ENCODE measurements at places on chromosomes 7 and 10. TPM values are rescaled to one million over a fixed set of nuclear protein-coding genes. Genes with fewer than 3 reads are reported as not detected.

- DNase-seq = peak; percentile 64
Measured at GRCh38 chr7:14047709-14048399, 58.4 kb upstream of the ETV1 start.

Gene GHITM
- total RNA-seq = 82.3 TPM

Gene NEUROD6
- not detected for total RNA-seq

GRCh38 chr7:127066974-127067373, 185.8 kb downstream of the GRM8 start:
- DNase-seq = peak; percentile 52

DNA sequence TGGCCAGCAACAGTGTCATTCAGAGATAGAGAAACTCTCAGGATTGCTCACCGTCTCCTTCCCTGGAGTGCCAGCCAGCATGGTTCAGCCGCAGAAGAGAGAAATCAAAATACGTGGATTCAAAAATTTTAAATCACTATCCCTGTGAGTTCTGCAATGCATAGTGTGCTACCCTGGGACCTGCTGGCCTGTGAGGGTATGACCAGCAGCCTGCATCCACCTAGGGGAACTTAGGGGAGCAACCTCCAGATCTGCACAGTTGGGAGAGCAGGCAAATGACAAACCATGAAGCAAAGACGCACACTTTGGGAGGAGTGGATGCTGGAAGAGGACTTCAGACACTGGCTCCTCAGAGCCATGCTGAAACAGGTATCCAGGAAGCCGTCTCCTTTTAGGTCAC, 639.3 kb downstream of the TNS3 start:
- no peak for DNase-seq

- no peak for DNase-seq
Measured at GRCh38 chr10:15335508-15335907, 35.6 kb downstream of the FAM171A1 start.

Gene SLC26A4
- total RNA-seq = 0.19 TPM

DNA sequence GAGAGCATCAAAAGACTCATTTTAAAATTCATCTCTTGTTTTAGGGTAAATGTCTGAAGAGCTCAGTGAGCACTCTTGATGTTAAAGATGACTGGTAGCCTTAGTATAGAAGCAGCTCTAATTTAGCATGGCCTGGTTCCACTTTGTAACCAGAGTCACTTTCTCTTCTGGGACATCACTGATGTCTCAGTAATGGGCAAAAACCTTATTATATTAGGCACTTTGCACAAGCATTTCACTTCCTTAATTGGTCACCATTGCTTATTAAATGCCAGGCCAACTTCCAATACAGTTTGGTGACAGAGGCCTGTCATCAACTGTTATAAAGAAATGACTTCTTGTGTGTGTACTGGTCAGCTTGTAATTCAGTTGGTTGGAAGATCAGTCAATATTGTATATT, 53.0 kb downstream of the STEAP1B start:
- DNase-seq = peak; percentile 86

Gene NPTX2
- not detected for total RNA-seq

- DNase-seq = no peak
Measured at GRCh38 chr10:114027041-114027394, 16.6 kb upstream of the ADRB1 start.

- no peak for DNase-seq
Measured at GRCh38 chr10:75776738-75777504, 345.5 kb downstream of the LRMDA start.

Gene NOM1
- 25.0 TPM for total RNA-seq

- no peak for DNase-seq
Measured at GRCh38 chr10:110546077-110546476, 21.4 kb upstream of the SMC3 start.

DNA sequence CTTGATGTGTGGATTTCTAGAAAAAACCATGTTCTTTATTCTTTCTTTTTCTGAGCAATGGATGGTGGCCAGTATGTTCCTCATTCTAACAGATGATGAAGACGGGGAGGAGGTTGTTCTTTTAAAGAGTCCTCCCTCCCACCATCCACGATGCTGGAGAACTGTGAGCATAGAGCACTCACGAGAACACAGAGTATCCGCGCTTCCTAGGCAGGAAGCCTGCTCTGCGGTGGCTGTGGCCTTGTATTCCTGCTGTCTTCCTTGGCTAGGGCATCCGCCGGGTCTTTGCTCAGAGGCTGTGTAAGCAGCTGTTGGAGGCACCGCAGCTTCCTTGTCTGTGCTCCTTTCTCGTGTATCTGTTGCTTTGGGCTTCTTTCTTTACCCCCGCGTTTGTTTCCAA, 214.2 kb downstream of the CCDC3 start:
- no peak for DNase-seq

DNA sequence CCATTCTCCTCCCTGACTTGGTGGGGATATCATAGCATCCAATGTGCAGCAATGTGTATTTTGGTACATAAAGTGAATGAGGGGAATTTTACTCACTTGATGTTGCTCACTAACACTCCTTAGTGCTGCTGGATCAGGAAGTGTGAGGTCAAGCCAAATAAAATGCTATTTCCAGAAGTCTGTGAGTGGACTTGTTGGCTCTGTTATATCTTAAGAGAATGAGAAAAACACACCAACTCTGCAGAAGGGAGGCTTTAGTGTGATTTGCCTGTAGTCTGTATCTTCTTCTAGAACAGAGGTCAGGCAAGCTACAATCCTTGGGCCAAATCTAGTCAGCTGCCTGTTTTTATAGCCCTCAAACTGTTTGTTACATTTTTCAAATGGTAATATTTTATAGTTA, 154.3 kb downstream of the POLR1F start:
- DNase-seq = no peak

- no peak for DNase-seq
Measured at GRCh38 chr10:111968647-111969046, 214.9 kb downstream of the GPAM start.

DNA sequence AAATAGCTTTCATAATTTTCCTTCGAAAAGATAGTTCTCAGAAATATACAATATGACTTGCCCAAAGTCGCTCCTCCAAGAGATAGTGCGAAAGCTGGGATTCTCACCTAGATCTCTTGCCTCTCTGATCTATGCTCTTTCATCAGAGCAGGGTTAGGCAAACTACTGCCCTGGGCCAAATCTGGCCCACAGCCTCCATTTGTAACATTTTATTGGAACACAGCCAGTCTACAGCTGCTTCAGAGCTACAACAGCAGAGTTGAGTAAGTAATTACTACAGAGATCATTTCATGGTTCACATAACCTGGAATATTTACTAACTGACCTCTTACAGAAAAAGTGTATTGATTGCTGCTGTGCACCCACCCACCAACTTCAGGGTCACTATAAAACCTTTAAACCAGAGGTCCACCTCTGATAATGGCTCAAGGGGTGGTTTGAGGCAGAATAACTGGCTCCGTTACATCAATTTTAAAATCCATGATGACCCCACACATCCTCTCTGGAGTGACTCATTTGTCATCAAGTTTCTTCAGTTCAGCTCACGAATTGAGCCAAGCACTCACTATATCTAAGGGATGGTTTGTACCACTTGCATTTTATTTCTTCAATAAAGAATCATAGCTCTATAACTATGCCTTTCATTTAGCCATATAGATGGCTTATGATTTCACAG, 1019.0 kb downstream of the XPNPEP1 start:
- DNase-seq = no peak

- DNase-seq = no peak
Measured at GRCh38 chr7:78218051-78218450, 419.5 kb downstream of the PHTF2 start.

DNA sequence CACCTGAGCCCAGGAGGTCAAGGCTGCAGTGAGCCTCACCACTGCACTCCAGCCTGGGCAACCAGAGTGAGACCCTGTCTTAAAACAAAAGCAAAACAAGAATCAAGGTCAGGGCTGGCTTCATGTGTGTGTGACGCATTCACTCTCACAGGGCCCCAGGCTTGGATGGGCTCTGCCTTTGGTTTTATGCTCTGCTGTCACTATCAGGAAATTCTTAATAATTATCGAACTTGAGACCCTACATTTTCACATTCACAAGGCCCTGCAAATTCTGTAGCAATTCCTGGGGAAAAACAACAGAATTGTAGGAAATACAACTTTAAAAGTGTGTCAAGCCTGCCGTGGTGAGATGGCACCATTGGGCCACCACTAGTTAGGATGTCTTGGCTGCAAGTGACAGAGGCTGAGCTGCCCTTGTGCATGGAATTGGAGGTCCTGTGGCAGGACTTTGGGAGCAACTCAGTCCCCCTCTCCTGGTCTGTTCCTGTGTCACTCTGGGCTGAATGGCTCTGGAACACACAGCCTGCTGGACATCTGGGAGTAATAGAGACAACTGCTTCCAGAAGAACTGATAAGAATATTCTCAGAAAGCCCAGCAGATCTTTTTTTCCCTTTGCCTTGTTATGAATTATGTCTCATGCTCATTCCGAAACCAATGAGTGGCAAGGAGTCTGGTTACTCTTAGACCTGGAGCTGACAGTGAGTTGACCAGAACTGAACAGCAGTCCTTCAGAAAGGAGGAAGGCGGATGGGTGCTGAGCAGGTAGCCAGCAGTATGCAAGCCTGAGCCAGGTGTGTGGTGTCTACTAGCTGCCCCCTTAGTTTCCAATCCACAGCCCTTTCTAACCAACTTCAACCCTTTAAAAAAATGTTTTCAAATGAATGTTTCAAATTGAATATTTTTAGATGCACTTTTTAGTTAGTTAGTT, 3.6 kb downstream of the UBE2D4 start:
- no peak for DNase-seq

Gene LMBR1
- total RNA-seq = 123 TPM

- peak; percentile 91 for DNase-seq
Measured at GRCh38 chr10:124719213-124719851, 24.8 kb downstream of the FAM53B start.

GRCh38 chr10:22158426-22158825, 59.4 kb downstream of the EBLN1 start:
- no peak for DNase-seq
